ENCODE measurements at places on chromosomes 12 and 14. TPM values are rescaled to one million over a fixed set of nuclear protein-coding genes. Genes with fewer than 3 reads are reported as not detected.

GRCh38 chr14:94638339-94638738 is 26.1 kb downstream of the SERPINA3 start:
- DNase-seq, result no peak

TMEM179 gene
- total RNA-seq, result 1.4 TPM

DNA sequence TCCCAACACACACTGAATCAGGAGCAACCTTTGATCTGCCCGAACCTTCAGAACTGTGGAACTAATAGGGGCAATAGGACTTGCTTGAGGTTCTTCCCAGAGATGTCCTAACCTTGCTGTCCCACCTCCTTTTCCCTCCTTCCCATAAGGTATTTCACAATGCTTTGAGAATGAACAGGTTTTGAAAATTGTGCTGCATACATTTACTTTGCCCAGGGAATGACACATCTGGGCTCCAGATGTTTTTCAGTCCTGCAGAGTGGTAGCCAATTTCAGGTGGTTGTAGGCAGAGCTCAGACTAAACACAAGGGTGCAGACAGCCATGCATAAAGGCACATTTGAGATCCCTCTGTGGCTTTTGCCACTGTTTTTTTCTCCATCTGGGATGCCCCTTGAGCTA is 206.7 kb upstream of the PWP1 start:
- no peak for DNase-seq

DNA sequence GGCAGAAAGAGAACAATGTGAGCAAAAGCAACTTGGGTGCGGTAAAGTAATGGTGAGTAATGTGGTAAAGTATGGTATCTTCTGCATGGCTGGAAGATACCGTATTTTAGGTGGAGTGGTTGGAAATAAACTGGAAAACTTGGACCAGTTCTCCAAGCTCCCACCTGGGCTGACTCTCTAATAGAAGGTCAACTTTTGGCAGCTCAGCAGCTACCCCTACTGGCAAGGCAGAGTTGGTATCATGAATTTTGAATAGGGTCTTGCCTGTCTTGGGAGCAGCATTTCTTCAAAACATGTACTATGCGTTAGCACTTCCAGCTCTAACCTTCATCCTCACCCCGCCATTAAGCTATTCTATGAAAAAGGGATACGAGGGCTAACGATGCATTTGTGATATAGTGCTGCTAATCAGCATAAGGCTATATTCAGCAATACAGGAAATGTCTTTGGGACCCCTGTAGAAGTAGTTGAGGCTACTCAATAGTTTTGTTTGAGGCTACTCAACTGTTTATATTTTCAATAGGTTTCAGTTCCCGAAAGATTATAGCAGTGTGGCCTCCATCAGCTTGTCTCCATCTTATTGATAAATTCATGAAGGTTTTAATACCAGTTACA is 276.3 kb upstream of the FAR2 start:
- DNase-seq, result no peak

GRCh38 chr12:54428050-54429013 is 9.3 kb upstream of the ITGA5 start:
- DNase-seq, result no peak

AICDA gene
- total RNA-seq, result not detected

TSPAN9 gene
- total RNA-seq, result 19.9 TPM

GRCh38 chr14:53943751-53944083 is 12.9 kb downstream of the BMP4 start:
- no peak for DNase-seq

- DNase-seq, result peak; percentile 89
Observed at GRCh38 chr14:72613231-72613974, 280.5 kb downstream of the DPF3 start.

DNA sequence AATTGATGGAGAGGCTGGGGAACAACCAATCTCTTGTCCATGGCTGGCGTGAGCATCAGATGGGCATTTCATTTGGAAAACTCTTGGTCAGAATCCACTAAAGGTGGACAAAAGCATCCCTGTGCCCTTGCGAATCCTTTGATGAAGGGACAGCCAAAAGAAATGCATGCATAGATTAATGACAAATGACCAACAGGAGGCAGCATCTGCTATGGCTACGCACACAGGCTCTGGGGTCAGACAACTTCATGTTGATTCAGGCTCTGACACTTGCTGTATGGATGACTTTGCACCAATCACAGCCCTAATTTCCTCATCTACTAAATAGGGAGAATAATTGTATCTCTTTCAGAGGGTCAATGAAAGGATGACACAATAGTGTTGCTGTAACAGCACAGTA is 117.5 kb downstream of the ASCL4 start:
- no peak for DNase-seq

SERPINA4 gene
- not detected for total RNA-seq

FKBP11 gene
- total RNA-seq, result 7.9 TPM

DNA sequence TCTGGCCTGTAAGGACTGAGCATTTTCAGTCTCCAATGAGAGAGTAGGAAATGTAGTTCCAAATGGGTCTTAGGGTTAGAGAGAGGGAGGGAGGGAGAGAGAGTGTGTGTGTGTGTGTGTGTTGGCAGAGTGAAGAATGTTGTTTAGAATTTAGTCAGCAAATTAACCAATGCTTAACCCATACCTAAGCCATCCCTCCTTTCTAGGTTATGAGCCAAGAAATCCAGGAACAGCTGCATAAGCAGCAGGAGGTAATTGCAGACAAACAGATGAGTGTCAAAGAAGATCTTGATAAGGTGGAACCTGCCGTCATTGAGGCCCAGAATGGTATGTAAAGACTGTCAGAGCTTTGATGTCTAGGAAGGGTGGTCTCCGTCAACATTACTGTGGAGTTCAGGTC is 56.9 kb downstream of the HSP90AA1 start:
- DNase-seq, result no peak

LRCOL1 gene
- not detected for total RNA-seq

CISTR gene
- not detected for total RNA-seq

DNA sequence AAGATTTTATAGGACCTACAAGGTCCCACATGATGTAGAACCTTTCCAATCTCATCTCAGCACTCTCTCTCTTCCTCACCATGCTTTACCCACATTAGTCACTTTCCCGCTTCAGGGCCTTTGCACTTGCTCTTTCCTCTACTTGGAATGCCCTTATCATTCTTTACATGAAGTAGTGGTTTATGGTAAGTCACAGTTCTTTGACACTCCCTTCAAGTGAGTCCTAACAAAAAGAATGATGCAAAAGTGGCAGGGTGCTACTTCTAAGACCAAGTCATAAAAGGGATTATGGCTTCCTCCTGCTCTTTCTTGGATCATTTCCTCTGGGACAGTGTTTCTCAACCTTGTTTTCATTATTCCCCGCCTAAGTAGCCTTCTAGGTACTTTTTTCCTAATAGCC is 13.1 kb downstream of the TMBIM4 start:
- no peak for DNase-seq

DNA sequence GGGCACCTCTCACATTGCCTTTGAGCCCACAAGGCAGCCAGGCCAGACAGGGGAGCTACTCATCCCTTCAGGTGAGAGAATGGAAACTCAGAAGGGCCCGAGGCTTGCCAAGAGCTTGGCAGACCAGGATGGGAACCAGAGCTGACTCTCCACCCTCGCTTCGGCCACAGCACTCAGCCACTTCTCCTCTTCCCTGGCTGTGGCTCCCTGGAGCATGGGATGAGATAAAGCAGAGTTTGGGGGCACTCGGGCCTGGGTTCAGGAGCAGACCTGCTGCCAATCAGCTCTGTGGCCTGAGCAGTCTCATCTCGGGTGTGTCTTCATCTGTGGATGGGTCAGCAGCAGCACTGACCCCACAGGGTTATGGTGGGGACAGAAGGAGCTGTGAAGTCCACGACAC is 20.0 kb upstream of the CCDC85C start:
- DNase-seq, result no peak

DNA sequence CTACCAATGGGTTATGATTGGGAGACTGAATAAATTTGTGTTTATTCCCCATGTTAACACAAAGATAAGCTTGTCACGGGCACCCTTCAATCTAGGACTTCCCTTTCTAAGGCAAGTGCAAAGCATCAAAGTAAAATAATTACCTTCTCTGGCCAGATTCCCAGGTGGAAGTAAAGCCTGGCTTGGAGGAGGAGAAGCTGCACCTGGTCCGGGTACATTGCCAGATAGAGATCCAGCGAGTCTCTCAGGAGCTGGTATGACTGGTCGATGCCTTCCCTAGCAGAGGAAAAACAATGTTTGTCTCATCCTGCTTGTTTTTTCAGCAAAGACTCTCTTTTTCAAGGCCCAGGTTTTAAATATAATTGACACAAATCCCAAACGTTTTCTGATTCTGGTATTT is 24.9 kb downstream of the FBXO21 start:
- DNase-seq, result no peak

FZD10 gene
- total RNA-seq, result 1.1 TPM

GPR137C gene
- 0.39 TPM for total RNA-seq

GLS2 gene
- 1.0 TPM for total RNA-seq

GRCh38 chr12:95643256-95643655 is 92.0 kb upstream of the USP44 start:
- DNase-seq, result no peak

DNA sequence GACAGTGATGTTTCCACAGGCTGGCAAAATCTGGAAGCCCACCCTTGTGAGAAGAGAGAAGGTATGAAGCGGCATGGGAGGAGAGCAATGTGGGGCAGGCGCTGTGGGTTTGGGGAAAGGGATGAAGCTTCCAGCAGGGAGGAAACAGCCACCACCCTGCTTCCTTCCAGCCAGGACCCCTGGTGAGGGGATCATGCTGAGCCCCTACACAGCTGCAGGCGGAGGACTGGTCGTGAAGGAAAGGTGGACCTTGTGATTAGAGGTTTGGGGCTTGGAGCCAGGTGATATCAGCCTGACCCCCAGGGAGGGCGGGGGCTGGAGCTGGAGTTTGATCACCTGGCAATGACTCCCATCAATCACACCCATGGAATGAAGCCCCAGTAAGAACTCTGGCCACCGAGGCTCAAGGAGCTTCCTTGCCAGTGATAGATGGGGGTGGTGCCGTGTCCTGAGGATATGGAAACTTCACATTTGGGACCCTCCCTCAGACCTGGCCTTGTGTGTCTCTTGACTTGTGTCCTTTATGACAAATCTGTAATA is 48.6 kb downstream of the RIMBP2 start:
- DNase-seq, result no peak

- DNase-seq, result no peak
Observed at GRCh38 chr12:51823875-51824565, 24.5 kb downstream of the FIGNL2 start.

GRCh38 chr14:76777721-76778120 is 16.5 kb downstream of the VASH1 start:
- no peak for DNase-seq

DNA sequence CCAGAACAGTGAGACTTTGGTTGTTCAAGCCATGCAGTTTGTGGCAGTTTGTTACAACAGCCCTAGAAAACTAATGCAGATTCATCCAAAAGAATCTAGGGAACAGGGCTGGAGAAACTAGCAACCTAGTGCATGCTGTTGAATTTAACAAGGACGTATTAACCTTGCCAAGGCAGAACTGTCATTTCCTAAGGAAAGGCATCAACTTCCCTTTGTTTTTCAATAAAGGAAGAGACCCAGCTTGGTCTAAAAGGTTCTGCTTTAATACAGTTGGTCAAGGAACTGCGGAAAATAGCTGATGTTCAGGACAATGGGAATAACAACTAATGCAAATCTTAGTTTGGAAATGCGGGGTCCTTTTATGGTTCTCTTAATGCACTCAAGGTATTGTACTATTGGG is 11.5 kb downstream of the AK7 start:
- no peak for DNase-seq

DNA sequence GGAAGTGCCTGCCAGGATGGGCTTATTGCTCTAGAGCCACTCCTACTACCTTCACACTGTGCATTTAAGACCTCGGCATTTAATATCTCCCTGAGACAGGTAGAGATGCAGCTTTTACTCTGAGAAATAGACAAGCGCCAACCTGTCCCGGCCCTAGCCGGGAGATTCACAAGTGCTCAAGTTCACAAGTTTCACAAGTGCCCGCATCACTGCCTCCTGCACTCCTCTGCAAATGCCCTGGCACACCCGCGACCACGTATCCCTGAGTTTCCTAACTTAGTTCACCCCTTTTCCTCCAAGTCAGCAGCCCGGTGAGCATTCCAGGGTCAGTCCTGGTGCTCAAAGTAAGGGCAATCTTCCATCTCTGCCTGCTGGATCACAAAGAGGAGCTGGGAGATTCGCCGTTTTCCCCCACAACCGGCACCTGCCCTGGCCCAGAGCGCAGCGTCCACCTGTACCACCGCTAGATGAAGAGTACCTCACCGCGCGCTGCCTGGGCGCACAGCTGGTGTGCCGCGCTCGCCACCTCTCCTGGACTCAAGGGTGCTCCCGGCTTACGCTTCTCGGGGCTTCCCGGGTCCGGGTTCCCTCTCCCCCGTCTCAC is 5.0 kb upstream of the SLC38A4 start:
- no peak for DNase-seq

GLIPR1L2 gene
- 4.5 TPM for total RNA-seq

DNA sequence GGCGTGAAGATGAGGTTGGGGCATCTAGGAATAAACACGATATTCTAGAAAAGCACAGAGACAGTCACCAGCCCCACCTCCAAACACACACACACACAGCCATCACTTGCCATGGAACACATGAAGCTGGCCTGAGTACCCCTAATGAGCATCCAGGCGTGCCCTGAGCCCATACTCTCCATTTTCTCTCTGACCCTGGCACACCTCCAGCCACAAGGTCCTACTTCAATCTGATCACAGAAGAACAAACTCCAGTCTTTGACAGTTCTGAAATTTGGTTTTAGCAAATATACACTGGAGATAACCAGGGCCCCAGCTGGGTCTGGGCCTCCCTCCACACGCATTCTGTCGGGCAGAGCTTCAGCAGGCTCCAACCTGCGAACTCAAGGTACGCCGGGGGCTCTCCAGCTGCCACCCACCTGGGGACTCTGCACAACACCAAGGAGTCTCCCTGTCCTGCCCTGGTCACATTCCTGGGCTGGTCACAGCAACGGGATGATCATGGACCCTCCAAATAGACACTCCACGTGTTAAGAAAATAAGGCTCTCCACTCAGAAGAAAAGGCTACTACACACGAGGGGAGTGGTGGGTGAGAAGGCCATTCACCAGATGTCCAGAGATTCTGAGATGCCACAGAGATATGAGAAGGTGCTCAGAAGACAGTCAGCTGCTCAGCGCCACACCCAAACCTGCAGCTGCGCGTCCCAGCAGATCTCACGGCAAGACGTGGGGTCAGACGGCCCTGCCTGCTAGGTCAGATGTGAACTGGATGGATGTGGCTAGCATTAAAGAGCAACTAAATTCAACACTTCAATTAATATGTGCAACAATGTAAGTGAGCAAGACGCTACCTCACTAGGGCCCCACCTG is 57.0 kb upstream of the PNMA1 start:
- no peak for DNase-seq

DNA sequence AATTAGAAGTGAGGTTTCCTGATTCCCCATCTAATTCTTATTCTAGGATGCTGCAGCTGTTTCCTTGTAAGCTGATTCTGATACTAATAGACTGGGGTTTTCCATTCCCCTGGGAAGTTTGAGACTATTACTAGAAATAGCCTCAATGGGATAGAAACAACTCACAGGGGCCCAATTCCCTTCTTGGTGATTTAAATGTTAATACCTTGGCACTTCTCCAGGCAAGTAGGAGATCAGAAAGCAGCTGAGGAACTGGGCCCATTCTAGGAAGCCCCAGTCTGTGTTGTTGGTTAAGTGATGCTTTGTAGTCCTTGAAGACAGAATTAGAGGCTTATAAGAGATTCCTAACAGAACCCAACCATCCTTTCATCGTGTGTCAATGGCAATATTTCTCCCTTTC is 407.0 kb upstream of the SEL1L start:
- no peak for DNase-seq

SELPLG gene
- 7.2 TPM for total RNA-seq
